ENCODE measurements at places on chromosomes 6 and 20.

- DNase-seq, result no peak
These were observed 177.7 kb downstream of the KLHL32 start for GRCh38 chr6:97102145-97102790.

DNA sequence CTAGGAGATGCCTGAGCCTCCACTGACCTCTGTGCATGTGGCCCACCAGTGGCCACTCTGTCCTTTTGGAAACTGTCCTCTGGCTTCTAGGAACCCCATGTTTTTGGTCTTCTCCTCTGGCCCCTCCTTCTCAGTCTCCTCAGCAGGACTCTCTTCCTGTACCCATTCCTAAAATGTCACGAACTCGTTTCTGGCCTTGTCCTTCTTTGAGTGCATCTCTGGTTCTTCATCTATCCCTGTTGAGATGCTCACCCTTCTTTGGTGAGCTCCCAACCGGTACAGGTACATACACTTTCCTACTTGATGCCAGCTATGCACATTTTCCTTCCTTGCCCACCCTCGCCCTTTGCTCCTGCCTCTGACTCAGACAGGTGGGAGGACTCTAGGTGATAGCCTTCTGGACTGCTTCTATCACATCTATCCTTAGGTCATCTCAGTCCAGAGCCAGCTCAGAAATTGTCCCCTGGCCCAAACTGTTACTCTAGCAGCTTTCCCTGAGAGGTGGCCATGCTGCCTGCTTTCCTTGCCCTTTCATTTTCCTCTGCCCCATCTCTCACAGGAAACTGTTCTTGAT lies 14.8 kb upstream of the NNAT start:
- DNase-seq, result no peak

DNA sequence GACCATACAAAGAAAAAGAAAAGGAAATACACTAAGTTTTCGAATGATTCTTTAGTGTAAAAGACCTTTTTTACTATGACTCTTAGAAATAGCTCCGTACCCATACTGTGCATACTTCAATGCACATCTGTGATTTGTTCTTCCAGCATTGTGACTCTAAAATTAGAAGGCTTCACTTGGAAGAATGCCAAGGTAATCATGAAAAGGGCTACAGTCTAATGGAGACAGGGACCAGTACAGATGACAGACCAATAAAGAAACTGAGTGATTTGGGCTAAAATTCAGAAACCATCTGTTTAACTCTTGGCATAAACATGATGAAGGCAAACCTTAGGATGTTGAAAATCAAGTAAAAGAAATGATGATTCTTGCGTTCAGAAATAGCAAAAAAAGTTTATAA lies 46.3 kb downstream of the CYP39A1 start:
- no peak for DNase-seq

DNA sequence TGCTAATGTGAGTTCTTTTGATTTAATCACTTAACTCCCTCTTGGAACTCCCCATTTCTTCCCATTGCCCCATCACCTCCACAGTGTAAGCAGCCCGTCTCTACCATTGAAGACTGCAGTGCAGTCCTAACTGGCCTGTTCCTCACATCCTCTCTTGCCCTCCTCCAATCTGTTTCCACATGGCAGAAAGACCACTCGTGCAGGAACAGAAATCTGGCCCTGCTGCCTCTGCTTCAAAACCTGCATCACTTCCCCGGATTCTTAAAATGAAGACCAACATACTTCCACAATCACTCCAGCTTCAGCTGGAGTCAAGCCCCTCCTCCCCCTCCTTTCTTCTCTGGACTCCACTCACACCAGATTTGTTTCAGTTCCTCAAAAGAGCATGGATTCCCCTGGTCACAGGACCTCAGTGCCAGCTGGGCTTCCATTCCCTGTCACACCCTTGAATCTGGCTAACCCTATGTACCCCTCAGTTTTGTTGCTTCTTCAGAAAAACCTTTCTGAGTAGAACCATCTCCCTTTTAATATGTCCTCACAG lies 802.3 kb downstream of the MAFB start:
- no peak for DNase-seq

- DNase-seq, result no peak
These were observed 21.9 kb upstream of the PLN start for GRCh38 chr6:118525913-118526780.

GRCh38 chr20:33071198-33071597 lies 8.2 kb upstream of the BPIFB4 start:
- no peak for DNase-seq

DNA sequence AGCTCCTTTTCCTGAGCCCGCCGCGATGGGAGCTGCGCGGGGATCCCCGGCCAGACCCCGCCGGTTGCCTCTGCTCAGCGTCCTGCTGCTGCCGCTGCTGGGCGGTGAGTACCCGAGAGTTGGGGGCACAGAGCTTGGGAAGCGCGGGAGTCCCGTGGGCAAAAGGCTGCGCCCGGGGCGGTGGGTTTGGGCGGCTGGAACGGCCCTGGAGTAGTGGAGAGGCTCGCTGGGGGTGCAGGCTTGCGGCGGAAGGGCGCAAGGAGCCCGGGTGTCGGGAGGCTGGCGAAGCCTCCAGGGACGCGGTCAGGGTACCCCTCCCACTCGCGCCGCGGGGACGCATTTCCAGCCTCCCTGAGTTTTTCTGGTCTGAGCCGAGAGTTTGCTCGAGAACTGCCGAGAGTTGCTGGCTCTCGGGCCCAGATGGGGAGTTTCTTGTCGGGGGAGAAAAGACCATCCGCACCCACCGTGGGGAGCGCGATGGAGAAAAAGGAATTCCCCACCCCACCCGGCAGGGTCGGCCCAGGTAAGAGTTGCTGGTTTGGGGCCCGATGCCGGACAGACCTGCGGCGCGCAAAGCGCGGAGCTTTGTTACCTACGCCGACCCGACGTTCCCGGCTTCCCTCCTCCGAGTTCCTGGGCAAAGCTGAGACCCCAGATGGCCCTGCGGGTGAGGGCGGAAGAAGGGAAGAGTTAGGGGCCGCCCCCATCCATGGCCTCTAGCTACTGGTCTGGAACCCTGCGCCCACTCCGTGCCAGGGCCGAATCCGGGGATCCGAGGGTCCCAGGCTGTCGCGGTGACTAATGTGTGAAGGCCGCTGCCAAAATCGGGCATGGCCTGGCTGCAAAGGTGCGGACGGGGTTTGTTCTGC lies 584 bp downstream of the PTK7 start:
- DNase-seq, result peak; percentile 34

GRCh38 chr6:27605401-27606342 lies 132.8 kb upstream of the ZNF184 start:
- DNase-seq, result no peak

DNA sequence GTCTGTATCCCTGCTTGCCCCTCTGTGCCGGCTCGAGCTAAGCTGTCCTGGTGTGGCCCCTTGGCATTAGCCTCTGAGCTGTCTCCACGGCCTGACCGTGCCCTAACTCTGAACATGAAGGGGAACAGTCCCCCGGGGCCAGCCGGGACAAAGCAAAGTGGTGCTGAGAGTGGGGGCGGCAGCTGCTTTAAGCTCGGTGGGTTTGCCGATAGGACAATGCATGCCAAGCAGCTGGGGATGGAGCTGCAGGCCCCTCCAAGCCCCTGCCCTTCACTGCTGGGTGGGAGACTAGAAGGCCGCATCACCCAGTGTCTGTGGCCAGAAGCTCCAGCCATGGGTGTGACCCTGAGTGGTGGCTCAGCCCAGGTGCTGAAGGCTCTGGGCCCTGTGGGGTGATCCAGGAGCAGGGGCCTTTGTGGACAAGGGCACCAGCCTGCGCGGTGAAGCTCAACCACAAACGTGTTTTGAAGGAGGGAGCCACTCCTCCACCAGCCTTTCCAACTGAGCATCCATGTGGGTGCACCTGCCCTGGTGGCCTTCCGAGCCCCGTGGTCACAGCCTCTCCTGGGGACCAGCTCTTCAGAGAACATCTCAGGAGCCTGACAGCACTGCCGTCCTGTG lies 242.5 kb downstream of the ERMARD start:
- DNase-seq, result no peak

DNA sequence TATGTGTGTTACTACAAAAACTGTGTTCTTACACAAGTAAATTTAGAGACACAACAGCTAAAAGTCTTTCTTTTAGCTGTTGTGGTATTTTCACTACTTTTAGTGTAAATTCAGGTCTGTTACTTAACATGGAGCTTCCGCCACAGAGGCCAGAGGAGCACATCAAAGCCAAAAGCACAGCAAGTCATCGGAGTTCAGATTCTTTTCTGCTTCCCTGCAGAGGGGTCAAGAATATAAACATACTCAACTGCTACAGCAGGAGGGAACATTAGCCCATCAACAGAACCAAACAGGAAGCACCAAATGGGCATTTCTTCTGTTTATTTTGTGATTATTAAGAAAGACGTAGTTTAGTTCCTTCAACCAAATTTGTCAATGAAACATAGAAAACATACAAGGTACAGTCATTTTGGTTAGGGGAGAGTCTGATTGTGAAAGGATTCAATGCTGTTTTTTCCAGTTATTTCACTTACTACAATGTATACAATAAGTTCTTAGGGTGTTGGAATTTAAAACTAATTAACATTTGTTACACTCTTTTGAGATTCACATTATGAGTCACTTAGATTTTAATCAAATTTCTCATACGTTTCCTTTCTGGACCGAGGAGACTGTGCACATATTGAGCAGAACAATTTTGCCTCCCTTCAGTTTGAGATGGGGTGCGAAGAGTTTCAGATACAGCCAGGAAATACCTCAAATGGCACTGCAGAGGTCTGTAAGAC lies 42.8 kb upstream of the DSE start:
- DNase-seq, result no peak

- no peak for DNase-seq
These were observed 16.2 kb downstream of the DNAJC5 start for GRCh38 chr20:63911176-63911575.

DNA sequence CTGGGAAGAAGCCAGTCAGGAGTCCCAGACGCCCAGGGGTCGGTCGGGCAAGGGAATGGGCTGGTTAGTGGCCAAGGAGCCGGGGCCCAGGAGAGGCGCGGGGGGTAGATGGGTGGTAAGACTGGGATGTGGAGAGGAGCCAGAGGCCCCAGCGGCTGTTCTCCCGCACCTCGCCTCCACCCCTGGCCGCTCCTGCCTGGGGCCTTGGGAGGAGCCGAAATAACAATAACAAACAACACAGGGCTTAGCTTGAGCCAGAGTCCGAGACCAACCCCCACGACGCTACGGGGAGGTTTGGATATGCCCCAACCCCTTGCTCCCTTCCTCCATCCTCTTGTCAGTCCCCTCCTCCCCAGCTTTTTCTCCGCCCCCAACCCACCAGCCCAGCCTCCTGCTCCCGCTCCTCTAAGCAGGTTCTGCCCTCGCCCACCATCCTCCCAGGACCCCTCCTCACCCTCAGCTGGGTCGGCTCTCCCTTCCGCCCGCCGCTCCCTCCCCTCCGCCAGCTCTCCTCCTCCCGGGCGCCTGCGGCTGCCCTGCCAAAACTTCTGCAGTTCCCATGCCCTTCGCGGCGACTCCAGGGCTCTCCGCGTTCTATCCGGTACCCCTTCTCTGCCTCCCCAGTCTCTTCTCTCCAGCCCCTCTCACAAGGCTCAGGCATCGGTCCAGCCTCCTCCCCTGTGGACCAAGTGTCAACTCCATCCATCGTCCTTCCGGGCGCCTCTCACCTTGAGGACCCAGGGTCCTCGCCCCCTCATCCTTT lies 1.1 kb downstream of the RNF39 start:
- no peak for DNase-seq

- DNase-seq, result peak; percentile 14
These were observed 109.0 kb downstream of the MCHR2 start for GRCh38 chr6:99885051-99885450.

DNA sequence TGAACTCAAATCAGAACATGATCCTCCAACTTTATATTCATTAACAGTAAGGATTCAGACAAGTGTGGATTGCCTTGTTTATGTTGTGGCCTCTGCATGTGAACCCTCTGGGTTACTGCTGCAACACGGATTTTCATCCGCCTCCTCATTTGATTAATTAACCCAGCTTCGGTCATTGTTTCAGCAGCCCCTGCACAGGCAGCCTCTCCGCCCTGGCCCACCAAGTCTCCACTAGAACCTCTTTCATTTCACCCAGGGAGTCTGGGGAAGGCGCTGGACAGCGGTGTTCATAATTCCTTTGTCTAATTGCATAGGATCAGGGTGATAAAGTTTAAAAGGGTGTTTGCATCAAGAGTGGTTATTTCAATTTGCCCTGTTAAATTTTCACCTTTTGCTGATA lies 15.7 kb downstream of the NKX2-2 start:
- no peak for DNase-seq

GRCh38 chr20:63381781-63382431 lies 20.8 kb upstream of the CHRNA4 start:
- peak; percentile 47 for DNase-seq

DNA sequence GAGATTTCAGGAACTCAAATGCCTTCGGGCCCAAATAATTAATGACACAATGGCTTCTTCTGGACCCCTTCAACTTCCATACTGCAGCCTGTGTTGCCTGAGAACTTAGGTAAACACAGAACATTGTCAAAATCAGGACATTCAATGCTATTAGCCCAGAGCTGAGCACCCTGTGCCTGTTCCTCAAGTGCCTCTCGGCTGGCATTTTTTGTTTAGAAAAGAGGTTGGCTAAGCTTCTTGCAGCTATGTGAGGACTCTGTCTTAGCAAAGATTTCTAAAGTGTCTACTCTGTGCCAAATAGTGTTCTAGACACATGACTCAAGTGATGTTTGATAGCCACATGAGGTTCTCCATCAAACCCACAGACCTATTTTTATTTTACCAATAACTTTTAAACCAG lies 289.3 kb upstream of the ARID1B start:
- DNase-seq, result no peak

GRCh38 chr20:58718729-58719128 lies 26.1 kb downstream of the NPEPL1 start:
- no peak for DNase-seq

DNA sequence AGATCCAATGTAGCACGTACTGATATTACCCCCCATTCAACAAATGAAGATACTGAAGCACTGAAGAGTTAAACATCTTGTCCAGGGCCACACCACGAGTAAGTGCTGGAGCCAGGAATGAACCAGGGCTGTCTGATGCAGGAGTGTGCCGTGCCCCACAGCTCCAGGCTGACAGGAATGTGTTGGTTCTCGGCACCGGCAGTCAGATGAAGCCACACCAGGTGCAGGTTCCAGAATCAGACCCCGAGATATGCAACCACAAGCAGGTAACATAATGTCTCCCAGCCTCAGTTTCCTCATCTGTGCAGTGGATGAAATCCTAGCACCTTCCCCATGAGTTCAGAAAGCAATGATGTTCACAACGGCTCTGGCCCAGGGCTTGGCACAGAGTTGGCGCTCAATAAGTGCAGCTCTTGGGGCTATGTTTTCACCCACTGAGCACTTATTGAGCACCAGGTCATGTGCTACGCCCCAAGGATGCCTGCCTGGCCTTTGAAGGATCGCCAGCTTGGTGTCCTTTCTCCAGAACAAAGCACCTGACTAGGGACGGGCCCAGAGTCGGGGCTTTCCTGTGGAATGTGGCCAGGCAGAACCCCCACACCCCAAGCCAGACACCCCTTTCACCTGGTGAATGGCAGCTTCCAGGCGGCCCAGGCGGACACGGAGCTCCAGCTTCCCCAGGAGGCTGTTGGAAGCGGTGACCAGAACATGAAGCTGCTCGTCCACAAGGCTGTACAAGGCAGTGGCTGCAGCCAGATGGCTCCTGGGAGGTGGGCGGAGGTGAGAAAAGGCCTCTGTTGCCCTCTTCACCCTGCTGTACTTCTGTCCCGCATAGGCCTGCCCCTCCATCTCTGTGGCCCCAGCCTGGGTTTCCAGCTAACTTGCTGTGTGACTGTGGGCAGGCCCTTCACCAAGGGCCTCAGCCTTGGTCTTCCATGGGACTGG lies 41.3 kb downstream of the KIAA1755 start:
- no peak for DNase-seq
